ENCODE measurements at places on chromosomes 7 and 10. TPM values are rescaled to one million over a fixed set of nuclear protein-coding genes. Genes with fewer than 3 reads are reported as not detected.

Gene GIMAP2
- 21.3 TPM for polyA plus RNA-seq

Gene DYDC1
- polyA plus RNA-seq, result not detected

Gene MPLKIP
- polyA plus RNA-seq, result 47.7 TPM

Gene RBP3
- polyA plus RNA-seq, result not detected

Gene CALN1
- not detected for polyA plus RNA-seq

Gene OPN4
- polyA plus RNA-seq, result not detected

Gene GHRHR
- polyA plus RNA-seq, result not detected

Gene COL17A1
- polyA plus RNA-seq, result 0.57 TPM

Gene CNTNAP2
- polyA plus RNA-seq, result 0.02 TPM

DNA sequence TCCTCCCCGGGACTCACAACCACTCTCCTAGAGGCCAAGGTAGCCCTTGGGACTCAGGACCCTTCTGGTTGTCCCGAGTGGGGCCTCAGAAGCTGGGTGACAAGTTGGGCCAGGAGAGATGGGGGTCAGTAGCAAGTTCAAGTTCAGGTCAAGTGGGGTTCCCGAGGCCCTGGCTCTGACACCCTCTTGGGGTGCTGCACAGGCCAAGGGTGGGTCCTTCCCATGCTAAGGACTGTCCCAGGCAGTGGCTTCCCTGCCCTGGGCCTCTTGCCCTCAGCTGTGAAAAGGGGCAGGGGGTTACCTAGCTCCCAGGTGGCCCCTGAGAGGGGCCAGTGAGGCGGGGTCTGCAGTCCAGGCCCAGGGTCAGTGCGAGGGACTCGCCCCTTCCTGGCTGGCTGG lies 115.4 kb upstream of the TNRC18 start:
- no peaks in the 10 kb centered on the region for H3K27me3 ChIP-seq
- H3K36me3 ChIP-seq, result no peaks in the 10 kb centered on the region
- no peak for DNase-seq
- H3K4me1 ChIP-seq, result no peaks in the 10 kb centered on the region

- H3K27me3 ChIP-seq, result no peaks in the 10 kb centered on the region
- no peaks in the 10 kb centered on the region for H3K4me1 ChIP-seq
- DNase-seq, result no peak
- H3K27ac ChIP-seq, result no peak overlapping the region
- H3K4me3 ChIP-seq, result no peak overlapping the region
These were observed 9.8 kb upstream of the RTKN2 start for GRCh38 chr10:62278441-62278910.

Data from endothelial cell of umbilical vein (primary cell).